ENCODE measurements at places on chromosomes 2 and 18.

- no peak for DNase-seq
Observed at GRCh38 chr18:26086959-26087358, 3.5 kb downstream of the SS18 start.

DNA sequence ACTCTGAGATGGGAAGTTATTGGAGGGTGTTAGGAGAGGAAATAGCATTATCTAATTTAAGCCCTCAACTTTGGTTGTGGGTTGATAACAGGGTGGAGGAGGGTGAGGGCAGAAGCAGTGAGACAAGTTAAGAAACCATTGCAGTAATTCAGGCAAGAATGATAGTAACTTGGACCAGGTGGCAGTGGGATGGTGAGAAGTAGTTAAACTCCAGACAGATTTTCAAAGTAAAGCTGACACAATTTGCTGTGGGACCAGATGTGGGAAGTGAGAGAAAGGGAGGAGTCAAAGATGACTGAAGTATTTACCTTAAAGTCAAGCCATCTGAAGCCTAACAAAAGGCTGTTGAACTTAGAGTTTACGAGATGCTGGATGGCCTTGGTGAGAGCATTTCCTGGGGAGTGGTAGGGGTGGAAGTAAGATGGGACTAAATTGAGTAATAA lies 163.2 kb upstream of the KLF7 start:
- DNase-seq: no peak

GRCh38 chr2:150997066-150997465 lies 264.6 kb downstream of the RBM43 start:
- DNase-seq: no peak

DNA sequence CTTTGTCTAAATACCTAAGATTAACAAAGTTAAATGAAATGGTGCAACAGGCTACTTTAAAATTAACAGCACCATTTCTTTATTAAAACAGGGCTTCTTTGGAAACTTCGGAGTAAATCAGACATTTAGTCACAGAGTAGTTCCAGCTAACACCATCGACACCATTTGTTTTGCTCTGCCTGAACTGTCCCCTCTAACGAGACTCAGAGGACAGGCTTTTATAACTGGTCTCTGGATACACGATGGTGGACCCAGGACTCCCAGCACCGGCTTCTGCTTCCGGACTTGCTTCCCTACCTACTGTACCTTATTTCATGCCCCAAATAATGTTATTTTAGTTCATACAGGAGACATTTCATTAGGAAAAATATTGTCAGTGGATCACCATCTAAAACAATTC lies 252.1 kb downstream of the XIRP2 start:
- no peak for DNase-seq

- no peak for DNase-seq
Observed at GRCh38 chr2:239189711-239190131, 211.1 kb downstream of the HDAC4 start.

- DNase-seq: no peak
Observed at GRCh38 chr2:240645346-240645745, 20.1 kb downstream of the GPR35 start.

- no peak for DNase-seq
Observed at GRCh38 chr2:19871836-19872235, 29.9 kb downstream of the TTC32 start.

DNA sequence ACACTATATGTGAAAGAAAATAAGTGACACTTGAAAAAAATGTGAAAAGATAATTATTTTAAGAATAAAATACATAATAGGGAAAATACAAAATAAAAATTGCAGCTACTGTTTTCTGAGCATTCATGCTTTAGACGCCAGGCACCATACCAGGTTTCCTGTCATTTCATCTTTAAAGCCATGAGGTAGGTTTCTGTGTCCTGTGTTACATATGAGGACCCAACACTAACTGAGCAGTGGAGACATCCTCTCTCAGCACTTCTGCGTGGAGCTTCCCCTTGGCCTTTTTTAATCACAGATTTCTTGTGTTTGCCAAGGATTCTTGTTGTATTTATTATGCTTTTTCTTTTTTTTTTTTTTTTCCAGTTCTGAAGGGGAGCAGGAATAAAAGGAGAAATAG lies 117.3 kb downstream of the FAM117B start:
- no peak for DNase-seq

DNA sequence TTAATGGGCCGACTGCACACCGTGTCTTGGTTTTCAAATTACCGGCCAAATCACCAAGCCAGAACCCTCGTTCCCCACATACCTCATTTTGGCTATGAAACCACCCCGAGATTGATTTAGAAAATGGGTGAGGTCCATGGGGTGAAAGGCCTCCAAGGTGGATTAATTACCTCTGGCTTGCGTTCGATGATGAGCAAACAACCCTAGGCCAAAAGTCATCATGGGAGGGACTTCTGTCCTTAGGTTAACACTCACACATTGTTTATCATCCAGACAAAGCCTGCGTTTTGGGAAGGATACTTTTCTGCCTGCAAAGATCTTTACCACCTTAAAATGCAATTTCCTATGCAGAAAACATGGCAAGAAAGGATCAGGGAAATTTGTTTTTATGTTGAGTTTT lies 48.5 kb downstream of the GALR1 start:
- no peak for DNase-seq

DNA sequence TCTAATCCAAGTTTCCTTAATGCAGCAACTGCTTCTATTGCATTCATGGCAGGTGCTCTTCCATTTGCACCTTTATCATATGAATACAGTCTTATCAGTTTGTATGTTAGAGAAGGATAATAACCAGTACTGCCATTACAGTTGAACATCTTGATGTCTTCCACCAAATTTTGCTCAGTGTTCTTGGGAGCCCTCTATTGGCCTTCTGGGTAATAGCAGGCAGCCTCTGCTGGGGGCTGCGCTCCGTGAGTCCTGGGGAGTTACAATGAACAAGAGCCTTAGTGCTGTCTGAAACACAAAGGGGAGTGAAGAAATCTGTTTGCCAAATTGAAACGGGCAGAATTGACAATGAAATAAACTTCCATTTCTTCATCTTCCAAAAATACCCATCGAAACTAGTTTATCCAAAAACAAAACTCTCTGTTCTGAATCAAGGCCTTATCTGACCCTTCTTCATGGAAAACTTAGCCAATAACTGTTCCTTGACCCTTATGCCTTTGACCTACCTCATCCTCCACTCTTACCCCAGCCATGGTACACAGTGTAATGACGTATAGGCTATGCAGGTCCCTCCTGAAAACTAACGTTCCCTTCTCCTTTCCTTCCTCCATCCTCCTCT lies 79.9 kb downstream of the ALK start:
- no peak for DNase-seq
